Activated naive CD4-positive, alpha-beta T cell treated with anti-CD3 and anti-CD28 coated beads, Interleukin-2, amount 50 U/mL, for 72 hours (primary cell): ENCODE measurements at places on chromosomes 3 and 15.

DNA sequence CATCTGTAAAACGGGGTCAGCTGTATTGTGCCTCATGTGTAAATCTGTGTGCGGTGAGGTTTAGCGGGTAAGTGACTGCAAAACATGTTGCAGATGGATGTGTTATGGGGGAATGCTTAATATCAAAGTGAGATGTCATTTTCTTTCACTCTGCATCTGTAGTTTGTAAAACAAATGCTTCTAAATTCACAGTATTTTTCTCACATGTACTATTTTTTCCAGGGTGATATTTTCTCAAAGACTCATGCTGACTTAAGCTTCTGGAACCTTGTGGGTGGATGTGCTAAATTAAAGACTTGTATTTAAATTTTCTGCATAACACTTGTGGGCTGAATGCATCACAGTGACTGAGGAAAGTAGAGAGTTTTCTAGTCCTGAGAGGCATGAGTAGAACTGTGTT, 115.2 kb upstream of the TP63 start:
- DNase-seq = no peak

- no peak for DNase-seq
Observed at GRCh38 chr3:123338620-123339061, 110.2 kb downstream of the ADCY5 start.

DNA sequence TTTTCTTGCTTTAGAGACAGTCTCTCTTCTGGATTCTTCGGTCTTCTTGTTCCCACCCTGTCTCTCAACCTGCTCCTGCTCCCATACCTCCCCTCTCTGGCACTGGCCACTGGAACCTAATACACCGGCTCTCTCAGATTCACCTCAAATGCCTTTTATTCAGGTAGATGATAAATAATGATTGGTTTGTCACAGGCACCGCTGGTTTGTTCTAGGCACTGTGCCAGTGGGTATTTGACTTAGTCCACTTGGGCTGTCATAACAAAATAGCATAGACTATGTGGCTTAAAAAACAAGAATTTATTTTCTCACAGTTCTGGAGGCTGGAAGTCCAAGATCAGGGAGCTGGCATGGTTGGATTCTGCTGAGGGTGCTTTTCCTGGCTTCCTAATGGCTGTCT, 278.2 kb upstream of the STT3B start:
- no peak for DNase-seq

DNA sequence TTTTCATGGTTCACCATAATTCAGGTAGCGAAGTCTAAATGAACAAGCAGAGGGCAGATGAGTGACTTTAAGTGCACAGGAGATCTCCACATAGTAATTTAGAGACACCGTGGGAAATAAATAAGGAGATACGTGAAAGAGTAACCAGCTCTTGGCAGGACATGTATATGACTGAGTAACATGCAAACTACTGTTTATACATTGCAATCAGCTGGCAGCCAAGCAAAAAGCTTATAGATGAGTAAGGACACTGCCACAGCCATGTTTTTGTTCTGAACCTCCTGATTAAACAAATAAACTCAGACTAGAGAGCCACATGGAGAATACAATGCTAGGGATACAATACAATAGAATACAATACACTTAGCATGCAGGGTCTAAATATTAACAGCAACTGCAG, 252.4 kb downstream of the FHIT start:
- DNase-seq = no peak

DNA sequence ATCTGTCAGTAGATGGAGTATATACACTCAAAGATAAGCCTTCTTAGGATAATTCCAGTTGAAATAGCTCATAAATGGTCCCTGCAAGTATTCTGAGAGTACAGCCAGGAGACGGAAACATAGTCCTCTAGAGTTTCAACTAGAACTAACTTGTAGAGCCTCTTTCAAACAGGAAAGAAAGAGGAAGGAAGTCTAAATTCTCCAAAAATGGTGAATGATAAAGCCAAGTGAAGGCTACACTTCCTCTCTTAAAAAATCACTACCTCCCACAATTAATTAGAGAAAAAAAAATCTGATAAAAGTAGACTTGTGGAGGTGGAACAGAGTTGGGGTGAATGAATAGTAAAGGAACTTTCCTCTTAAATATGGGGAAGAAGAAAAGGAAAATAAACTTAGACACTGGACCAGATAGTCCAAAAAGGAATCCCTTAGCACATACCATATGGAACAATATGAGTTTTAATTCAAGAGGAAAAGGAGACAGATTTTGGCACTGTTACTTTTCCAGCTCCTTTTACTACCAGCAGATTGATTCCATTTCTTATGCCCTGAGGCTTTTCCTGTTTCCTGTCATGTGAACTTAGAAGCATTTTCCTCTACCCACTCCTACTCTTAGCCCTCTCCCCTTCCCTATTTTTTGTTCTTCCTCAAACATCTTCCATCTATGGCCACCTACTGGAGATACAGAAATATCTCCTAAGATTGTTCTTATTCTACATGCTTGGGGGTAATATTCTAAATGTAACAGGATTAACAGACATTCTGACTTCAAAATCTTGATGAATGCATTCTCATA, 207.6 kb downstream of the CHST2 start:
- DNase-seq = no peak

DNA sequence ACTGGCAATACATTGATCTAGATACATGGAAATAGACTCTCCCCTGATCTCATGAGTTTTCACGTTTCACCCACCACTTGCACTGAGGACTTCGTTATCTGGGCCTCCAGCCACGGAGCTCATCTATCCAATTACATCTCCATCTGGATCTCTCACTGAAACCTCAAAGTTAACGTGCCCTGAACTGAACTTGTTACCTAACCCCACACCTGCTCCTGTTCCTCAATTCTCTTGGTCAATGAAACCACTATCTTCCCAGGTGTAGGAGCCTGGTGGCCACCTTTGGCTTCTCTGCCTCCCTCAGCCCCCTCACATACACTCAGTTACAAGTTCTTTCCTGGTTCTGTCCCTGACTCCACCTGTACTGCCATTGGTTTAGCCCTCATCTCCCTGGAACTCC, 9.7 kb downstream of the DGKG start:
- DNase-seq = no peak

DNA sequence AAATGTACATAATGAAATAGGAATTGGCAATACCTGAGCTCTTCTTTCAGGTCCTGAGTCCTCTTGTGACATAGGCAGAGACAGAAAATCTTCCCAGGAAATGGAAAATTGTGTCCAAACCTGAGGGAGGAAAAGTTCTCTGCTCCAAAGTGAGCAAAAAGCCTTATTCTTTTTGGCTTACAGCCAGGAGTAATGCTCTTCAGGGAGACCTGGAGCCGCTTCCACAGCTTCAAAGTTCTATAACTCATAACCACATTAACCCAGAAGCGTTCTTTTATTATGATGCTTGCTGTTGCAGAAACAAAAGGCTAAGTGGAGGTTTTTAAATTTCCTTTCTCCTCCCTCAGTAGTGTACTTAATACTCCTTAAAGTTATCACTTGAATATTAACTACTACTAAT, 633 bp downstream of the IGSF10 start:
- no peak for DNase-seq

- DNase-seq = no peak
Observed at GRCh38 chr15:60568914-60569391, 90.0 kb upstream of the ICE2 start.

- DNase-seq = no peak
Observed at GRCh38 chr15:100041127-100041828, 300.5 kb downstream of the ADAMTS17 start.

GRCh38 chr3:128007033-128007424, 45.2 kb upstream of the SEC61A1 start:
- no peak for DNase-seq

- DNase-seq = no peak
Observed at GRCh38 chr3:141413391-141413790, 45.1 kb downstream of the ZBTB38 start.
